ENCODE measurements at places on chromosomes 13 and 19.

GRCh38 chr19:33302175-33302973, at the start of gene CEBPA:
Gene CEBPA, minus strand, starts transcription at chr19:33302534. Its CDS starts 120 bp downstream, at chr19:33302414.
- peak; percentile 55 for DNase-seq

- no peak for DNase-seq
Measured at GRCh38 chr13:48318821-48319511, 15.4 kb downstream of the RB1 start.

- no peak for DNase-seq
Measured at GRCh38 chr19:50046649-50047503, 21.1 kb downstream of the ZNF473 start.

DNA sequence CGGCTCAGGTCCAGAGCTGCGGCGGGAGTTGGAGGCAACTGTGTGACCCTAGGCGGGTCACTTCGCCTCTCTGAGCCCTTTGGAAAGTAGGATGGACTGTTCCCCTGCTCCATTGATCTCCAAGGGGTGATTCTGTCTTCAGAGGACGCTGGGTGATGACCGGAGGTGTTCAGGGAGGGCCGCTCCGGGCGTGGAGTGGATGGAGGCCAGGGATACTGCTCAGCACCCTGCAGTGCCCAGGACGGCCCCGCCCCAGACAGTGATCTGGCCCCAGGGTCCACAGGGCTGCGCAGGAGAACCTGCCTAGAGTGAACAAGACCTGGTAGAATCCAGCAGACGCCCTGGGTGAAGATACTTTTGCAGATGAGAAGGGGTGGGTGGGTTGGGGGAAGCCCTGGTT, 7.0 kb downstream of the NCLN start:
- no peak for DNase-seq

- no peak for DNase-seq
Measured at GRCh38 chr13:31240921-31241320, 41.1 kb downstream of the B3GLCT start.

- peak; percentile 8 for DNase-seq
Measured at GRCh38 chr13:83780227-83780626, 102.0 kb downstream of the SLITRK1 start.

- no peak for DNase-seq
Measured at GRCh38 chr19:50844296-50844935, 10.3 kb upstream of the KLK3 start.

GRCh38 chr19:54630782-54631181, 498 bp downstream of the LILRB1 start:
- no peak for DNase-seq

- DNase-seq: peak; percentile 83
Measured at GRCh38 chr19:16446724-16447368, 24.9 kb downstream of the EPS15L1 start.

DNA sequence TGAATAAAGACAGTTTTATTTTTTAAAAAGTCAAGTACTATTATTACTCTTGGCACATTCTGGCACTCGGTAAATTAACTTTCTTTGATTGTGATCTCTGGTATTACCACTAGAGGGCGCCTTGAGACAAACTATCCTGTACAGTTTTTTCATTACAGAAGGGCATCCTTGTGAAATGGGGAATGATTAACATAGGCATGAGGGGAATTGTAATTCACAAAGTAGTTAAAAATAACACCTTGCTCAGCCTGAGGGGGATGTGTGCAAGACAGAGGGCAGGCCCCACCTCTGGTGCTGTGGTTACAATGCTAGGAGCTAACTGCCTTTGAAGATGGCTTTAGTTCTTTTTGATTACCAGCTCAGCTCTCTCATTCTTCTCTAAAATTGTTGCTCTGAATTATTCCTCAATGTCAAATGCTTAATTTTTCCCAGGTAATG, 24.2 kb upstream of the C1QTNF9B start:
- peak; percentile 61 for DNase-seq

DNA sequence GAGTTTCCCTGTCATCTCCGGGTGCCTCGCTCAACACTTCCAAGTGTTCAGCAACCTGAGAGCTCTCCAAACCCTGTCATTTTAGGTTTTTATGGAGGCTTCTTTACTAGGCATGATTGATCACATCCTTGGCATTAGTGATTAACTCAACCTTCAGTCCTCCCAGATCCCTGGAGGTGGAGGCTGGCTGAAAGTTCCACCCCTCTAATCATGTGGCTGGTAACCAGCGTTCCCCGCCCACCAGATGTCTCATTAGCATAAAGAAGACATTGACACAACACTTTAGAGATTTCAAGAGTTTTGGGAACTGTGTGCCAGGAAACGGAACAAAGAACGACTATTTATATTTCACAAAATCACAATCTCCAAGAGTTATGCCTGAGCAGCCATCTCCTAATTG, 71.1 kb upstream of the RGCC start:
- DNase-seq: no peak

- peak; percentile 100 for DNase-seq
Measured at GRCh38 chr19:10717356-10718204, at the start of gene DNM2. Gene DNM2, plus strand, starts transcription at chr19:10718079. Its CDS starts 164 bp downstream, at chr19:10718243.

GRCh38 chr13:50909605-50910484, at the start of gene RNASEH2B:
Gene RNASEH2B, plus strand, starts transcription at chr13:50909791. Its CDS starts 286 bp downstream, at chr13:50910077.
- peak; percentile 52 for DNase-seq

- DNase-seq: no peak
Measured at GRCh38 chr13:28497143-28497876, 2.4 kb upstream of the FLT1 start.

DNA sequence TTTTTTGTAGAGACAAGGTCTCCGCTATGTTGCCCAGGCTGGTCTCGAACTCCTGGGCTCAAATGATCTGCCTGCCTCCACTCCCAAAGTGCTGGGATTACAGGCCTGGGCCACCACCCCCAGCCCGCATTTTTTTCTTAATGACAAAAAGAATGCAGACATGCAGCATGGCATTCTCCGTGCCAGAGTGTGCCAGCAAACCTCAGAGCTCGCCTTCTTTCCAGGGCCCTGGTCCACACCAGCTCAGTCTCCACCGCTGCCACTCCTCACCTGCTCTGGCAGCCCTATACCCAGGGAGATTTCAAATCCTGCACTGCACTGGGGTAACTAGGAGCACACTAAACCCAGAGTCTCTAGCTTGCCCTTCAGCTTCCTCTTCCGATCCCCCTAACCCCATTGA, 41.7 kb downstream of the ZIC5 start:
- DNase-seq: no peak

- DNase-seq: no peak
Measured at GRCh38 chr19:48493718-48494401, 17.8 kb downstream of the LMTK3 start.

GRCh38 chr13:59861676-59862075, 302.1 kb downstream of the DIAPH3 start:
- DNase-seq: no peak

DNA sequence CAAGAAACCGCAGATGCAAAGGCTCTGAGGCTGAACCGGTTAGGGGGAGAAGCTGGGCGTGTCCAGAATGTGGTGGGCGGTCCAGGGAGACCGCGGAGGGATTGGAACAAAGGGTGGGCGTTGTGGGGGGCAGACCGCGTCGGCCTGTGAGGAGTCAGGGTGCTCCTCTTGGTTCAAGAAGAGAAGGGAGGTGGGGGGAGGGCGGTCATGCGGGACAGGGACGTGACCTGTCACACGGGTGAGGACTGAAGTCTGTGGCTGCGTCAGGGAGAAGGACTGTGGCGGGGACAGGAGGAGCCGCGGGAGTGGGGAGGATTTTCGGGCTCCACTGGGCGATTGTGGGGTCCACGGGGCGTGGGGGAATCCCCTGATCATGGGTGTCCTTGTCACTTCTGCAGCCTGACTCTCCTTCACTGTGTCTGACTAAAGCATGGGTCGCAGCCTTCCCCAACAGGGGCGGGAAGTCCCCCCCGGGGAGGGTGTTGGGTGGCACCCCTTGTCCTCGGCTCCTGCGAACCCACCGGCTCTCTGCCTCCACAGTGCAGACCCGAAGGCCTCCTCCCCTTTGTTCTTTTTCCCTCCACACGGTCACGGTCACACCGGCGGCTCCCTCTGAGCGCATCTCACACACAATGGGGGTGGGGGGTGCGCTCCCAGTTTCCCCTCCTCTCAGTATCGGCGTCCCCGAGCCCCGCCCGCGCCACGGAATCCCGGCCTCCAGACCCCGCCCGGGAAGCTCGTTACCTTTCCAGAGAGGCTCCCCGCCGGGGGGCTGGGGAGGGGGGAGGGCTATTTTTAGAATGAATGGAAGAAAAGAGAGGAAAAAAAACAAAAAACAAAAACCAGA, 16.4 kb upstream of the KCNN1 start:
- no peak for DNase-seq

DNA sequence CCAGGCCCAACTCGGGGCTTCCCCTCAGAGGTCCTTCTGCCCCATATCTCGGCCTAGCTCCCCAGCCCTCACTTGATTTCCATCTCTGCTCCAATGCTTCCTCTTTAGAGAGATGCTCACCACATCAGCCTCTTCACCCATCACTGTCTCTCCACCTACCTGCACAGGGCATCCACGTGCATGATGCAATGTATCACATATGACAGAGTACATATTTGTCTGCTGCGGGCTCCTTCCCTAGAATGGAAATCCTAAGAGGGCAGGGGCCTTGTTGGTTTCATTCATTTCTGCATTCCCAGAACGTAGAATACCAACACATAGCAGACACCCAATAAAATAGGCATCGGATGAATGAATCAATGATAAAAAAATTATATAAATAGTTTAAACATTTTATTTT, 130.3 kb downstream of the USP12 start:
- DNase-seq: no peak

DNA sequence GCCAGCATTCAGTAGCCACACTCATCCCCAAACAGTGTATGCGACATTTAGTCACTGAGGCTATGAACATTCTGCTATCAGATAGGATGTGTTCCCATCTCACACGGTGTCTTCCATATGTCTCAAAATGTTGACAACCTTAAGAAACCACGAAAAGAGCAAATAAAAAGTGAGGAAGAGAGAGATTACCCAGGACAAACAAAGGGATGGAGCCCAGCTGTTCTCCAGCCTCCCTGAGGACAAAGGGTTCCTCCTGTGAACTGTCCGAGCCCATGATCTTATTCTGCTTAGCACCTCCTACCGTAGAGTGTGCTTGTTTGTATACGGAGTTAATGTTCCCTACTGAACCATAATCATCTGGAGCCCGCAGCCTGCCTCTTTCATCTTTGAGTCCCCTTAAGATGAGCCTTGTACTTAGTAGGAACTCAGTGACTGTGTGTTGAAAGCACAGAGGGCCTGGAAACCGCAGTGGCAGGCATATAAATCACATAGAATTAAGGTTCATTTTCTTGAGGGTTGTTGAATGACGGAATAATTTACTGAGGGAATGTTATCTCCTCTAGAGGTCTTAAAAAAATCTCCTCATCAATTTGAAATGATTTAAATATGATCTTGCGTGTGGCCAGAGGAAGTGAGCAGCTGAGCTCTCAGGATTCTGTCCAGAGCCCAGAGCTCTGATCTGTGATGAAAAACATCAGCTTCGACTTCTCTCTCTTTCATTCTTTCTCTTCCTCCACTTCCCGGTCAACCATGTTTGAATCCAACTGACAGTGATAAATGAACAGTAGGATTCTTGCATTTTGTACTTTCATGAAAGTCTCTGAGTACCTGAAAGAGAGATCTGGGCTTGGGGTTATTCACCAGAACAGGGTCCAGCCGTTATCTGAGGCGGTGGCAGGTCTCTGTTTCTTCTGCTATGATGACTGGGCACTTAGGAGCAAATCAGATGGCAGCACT, 200.5 kb downstream of the KLF5 start:
- DNase-seq: peak; percentile 65

GRCh38 chr13:52169839-52170238, 10.4 kb upstream of the NEK3 start:
- no peak for DNase-seq

DNA sequence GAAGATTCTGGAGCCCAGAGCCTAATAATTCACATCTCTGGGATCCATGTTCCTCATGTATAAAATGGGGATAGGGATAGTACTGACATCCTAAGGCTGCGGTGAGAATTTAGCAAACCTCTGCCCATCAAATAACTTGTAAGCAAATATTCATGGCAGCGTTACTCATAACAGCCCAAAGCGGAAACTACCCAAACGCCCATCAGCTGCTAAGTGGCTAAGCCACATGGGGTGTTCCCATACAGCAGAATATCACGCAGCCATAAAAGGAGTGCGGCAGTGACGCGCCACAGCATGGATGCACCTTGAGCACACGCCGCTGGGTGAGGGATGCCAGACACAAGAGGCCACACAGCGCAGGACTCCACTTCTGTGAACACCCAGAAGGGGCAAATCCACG, 19.7 kb downstream of the VRK3 start:
- DNase-seq: no peak

GRCh38 chr19:13210339-13210775, 60.1 kb downstream of the IER2 start:
- no peak for DNase-seq

All from astrocyte (in vitro differentiated cells and primary cell).